Activated CD4-positive, CD25-positive, alpha-beta regulatory T cell (primary cell): ENCODE measurements at places on chromosomes 2 and 18.

GRCh38 chr2:139099721-139100120 is 319.5 kb upstream of the NXPH2 start:
- no peak for DNase-seq

DNA sequence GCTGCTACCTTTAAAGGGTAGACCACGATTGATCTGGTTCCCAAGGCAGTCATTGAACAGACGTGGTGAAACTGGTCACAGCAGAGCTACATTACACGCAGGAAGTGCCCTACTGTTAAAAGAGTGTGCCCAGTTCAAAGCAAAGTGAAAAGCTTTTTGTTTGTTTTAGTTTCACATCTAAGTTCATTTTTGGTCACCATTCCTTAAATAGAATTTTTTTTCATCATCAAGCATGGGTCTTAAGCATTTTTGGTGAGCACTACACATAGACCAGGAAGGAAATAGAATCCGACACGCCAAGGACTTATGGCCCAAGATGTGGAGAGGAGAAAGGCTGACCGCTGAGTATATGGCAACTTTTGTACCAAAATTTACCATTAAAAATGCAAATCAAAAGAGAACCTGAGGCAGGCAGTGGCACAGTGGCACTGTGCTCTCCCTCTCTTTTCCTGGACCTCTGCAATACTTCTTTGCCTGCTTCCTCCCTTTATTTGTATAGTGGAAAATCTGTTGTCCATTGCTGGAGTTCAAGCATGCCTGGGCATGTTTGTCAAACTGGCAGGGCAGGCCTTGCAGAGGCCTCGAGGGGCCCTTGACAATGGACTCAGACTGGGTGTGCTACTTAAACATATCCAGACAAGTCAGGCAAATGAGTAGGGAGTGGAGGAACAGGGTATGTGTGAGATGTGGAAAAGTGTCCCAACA is 42.6 kb upstream of the HNRNPA3 start:
- no peak for DNase-seq

- no peak for DNase-seq
Observed at GRCh38 chr2:122075381-122075780, 319.9 kb downstream of the TSN start.

DNA sequence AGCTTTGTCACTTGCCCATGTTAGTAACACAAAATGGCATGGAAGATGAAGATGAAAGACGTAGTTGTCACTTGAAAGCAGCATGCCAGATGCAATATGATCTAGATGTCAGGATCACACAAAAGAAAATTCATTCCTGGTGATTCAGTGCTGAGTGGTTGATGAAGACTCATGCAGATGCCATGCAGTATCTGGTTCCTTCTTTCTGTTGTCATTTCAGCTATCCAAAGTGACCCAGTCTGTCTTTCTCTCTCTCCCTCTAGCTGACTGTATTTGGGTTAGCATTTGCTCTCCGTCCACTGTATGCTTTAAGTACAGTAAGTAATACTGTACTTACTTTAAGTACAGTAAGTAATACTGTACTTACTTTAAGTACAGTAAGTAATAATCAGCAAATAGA is 50.4 kb downstream of the TTN start:
- no peak for DNase-seq

DNA sequence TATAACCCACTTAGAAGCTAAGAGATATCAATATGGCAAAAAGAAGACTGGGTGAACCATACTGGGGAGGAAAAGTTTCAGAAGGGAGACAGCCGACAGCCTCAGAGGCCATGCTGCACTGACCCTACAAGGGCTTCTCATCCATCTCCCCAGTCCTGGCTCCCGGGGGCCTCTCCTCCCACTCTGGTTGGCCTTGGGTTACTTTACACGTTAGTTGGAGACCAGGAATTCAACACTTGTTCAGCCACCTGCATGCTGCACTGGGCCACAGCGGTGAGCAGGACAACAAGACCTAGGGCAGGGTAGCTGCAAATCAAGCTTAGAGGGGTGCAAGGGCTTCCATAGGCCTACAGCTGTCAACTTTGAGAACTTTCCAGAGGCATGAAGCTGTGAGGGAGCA is 28.6 kb upstream of the IL1R2 start:
- DNase-seq, result no peak

DNA sequence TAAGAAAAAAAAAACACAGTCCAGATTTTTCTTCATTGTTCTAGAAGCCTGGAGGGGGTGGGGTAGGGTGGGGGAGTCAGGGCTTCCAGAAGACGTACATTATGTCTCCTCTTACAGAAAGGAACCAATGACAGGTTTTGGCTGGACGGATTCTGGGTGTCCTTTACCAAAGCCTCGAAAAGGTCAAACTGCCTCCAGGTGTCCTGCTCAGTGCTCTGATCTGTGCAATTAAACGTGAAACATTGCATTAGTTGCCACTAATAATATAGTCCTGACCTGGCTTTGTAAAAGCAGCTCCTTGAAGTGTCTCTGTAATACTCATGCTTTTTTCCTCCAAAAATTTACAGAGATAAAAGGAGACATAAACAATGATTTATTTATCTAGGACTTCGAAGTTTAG is 11.1 kb upstream of the MTA3 start:
- DNase-seq, result no peak

GRCh38 chr2:150047620-150048222 is 439.7 kb downstream of the RND3 start:
- DNase-seq, result no peak

- DNase-seq, result no peak
Observed at GRCh38 chr2:71538656-71539265, 85.4 kb downstream of the DYSF start.

DNA sequence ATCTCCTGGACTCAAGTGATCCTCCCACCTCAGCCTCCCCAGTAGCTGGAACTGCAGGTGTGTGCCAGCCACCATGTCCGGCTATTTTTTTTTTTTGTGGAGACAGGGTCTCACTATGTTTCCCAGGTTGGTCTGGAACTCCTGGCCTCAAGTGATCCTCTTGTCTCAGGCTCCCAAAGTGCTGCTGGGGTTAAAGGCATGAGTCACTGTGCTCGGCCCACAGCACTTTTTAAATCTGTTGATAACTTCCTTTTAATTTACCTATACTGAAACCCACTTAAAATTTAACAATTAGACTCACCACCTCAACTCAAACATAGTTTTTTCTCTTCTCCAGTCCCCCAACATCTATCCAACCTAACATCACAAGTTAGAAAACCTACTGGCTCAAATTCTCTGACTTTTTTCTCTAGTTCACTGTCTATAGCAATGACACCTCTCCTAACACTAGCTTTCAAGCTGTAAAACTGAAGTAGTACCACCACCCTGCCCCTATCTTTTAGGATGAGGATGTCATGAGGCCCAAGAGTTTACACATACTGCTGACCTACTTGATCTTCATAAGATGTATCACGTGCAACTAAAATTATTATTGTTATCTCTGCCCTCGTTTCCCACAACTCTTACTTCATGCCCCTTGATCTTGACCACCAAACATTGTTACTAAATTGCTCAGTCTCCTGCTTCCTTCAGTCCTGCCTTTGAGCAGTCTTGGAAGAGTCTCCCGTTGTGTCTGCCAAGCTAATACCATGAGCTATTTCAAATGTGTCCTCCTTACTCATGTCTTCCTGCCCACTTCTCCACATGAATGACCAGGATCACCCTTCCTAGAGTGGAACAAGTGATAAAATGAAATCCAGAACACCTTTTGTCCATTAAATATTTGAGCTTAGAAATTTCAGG is 142.3 kb upstream of the ZFP36L2 start:
- DNase-seq, result no peak

GRCh38 chr2:26696351-26696816 is 3.9 kb downstream of the KCNK3 start:
- DNase-seq, result no peak

- no peak for DNase-seq
Observed at GRCh38 chr2:55490554-55490953, 29.0 kb upstream of the CFAP36 start.

DNA sequence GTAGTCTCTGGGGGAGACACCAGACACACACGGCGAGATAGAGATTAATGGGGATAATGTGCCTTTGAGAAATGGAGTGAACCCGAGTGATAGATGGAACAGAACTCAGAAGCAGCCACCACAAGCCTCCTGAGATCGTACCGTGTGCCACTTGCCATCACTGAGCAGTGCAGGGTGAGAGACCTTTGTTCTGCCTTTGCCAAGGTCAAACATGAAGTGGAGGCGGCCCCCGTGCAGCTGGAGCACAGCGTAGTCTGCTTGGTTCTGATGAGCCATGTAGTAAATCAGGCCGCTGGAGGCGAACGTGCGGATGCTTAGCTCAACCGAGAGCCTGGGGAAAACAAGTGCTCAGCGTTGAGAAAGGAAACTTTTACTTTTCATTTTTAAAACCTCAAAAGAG is 167.0 kb downstream of the LAMA1 start:
- no peak for DNase-seq

- DNase-seq, result no peak
Observed at GRCh38 chr2:70728128-70728527, 39.9 kb downstream of the ADD2 start.

DNA sequence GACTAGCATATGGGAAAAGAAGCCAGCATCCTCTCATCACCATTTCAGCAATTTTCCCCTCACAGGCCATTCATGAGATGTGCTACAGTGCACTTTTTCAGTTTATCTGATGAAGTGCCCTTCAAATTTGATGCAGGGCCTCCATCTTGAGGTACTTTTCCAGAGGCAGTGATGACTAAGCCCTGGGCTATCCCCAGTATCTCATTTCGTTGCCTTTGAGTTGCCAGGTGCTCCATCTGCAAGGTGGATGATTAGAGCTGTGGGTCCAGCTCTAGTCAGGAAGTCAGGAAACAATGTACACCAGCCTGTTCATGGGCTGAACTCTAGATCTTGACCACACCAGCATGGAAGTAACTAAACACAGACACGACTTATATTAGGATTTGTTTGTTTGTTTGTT is 425.2 kb downstream of the METTL4 start:
- DNase-seq, result no peak

DNA sequence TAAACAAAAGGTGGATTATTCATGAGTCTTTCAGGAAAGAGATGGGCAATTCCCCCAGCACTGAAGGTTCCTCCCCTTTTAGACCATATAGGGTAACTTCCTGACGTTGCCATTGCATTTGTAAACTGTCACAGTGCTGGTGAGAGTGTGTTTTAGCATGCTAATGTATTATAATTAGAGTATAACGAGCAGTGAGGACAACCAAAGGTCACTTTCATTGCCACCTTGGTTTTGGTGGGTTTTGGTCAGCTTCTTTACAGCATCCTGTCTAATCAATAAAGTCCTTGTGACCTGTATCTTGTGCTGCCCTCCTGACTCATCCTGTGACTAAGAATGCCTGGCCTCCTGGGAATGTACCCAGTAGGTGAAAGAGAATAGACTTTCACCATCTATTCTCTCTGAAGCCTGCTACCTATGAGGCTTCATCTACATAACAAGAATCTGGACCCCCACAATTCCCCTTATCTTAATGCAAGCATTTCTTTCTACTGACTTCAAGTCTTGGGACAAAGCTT is 148.7 kb downstream of the CABLES1 start:
- DNase-seq, result no peak

DNA sequence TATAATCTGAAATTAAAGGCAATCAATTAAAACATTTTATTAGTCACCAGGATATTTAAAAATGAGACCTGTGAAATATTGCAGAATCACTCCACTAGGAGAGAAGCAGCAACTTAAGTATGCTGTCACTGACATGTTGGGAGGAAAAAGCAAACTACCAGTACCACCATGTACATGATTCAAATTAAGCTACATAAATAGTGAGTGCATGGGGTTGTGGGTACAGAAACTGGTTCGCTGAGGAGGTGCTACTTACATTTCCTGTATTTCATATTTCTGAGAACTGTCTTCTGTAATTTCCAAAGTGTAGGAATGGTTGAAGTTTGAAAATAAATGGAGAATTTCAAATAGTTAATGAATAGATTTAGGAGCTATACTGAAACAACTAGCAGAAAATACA is 7.9 kb upstream of the NR4A2 start:
- no peak for DNase-seq

DNA sequence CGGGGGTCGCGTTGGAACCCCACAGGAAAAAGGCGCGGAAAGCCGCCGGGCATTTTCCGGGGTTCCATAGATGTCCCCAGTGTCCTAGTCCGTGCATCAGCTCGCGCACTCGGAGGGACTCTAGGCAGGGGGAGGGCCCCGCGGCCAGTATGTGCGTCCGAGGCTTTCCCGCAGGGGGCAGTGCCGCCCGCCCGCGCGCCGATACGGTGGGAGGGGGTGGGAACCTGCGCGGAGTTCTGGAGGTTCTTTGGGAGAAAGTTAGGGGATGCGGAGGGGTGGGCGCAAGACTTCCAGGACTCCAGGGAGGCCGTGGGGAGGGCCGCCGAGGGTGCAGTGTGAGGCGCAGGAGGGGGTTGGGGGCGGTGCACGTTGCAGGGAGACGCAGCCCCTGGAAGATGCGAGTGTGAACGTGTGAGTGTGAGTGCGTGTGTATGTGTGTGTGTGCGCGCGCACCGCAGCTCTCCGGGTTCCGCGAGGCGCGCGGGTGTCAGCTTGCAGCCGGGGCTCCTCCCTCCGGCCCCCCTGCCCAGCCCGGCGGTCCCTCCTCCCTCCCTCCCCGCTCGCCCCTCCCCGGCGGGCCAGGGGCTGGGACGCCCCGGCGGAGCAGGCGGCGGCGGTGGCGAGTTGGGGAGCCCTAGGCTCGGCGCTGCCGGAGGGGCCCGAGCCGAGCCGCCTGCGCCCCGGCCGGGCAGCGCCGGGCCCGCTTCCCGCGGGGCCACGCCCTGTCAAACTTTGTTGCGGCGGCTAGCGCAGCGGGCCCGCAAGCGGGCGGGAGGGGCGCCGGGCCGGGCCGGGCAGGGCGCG is at the start of gene TCF7L1:
TSS of gene TCF7L1 (plus strand) at position 559 of the 804 bp plus-strand sequence. CDS start 293 bp downstream, outside the sequence.
- DNase-seq, result no peak

- DNase-seq, result no peak
Observed at GRCh38 chr2:201881741-201882140, 75.4 kb downstream of the CDK15 start.

GRCh38 chr2:203761121-203761520 is 54.7 kb downstream of the CD28 start:
- DNase-seq, result no peak

GRCh38 chr2:226835796-226836547 is at the start of gene RHBDD1:
RHBDD1 (plus strand) TSS chr2:226836054; CDS start chr2:226864694, 28,640 bp downstream.
- DNase-seq, result peak; percentile 89

GRCh38 chr18:3919396-3920061 is 469.6 kb downstream of the TGIF1 start:
- DNase-seq, result no peak

DNA sequence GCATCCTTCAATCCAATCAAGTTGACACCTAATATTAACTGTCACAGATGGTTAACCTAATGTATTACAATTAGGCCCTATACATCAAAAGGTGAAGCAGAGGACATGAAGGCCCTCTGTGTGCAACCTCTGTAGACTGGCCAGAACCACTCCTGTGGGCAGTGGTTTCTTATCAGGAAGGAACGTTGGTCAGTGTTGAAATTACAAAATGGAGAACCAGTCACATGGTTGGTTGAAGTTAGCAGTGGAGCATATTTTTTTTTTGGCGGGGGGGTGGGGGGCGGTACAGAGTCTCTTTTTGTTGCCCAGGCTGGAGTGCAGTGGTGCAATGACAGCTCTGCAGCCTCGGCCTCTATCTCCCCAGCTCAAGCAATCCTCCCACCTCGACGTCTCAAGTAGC is 19.8 kb downstream of the RNU2-63P start:
- no peak for DNase-seq
